CD4-positive, alpha-beta T cell treated with Interleukin-2 at 100 ng/mL for 4 hours (primary cell): ENCODE measurements at places on chromosomes 2 and 18.

- no peak for DNase-seq
Observed at GRCh38 chr18:8938817-8939216, 163.7 kb upstream of the NDUFV2 start.

DNA sequence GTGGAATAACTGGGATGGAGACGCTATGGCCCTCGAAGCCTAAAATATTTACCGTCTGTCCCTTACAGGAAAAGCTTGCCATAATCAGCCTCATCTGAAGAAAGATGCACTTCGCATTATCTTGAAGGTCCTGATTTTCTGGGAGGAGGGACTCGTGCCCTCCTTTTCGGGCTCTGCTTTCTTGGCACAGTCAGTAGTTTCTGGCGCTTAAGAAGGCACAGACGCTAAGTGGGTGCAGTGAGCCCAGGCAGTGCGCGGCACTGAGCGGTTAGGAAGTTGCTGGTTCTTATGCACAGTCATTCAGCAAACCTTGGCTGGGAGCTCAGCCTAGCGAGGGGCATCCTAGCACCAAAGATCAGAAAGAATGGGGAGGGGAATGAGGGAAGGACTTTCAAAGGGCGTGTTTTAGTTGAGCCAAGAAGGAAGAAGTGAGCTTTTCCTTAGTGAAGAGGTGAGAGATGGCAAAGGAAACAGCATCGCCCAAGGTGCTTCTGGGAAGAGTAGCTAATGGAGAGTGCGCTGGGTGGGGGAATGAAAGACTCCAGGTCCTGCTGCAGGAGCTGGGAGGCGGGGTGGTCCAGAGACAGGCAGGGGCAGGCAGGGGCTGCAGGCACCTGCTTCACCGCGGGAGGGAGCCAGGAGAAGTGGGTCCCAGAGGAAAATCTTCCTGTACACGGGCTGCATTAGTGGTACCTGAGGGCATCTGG, 64.1 kb downstream of the ZCCHC2 start:
- no peak for DNase-seq

GRCh38 chr18:21703241-21703820, 1.2 kb downstream of the ABHD3 start:
- peak; percentile 34 for DNase-seq

DNA sequence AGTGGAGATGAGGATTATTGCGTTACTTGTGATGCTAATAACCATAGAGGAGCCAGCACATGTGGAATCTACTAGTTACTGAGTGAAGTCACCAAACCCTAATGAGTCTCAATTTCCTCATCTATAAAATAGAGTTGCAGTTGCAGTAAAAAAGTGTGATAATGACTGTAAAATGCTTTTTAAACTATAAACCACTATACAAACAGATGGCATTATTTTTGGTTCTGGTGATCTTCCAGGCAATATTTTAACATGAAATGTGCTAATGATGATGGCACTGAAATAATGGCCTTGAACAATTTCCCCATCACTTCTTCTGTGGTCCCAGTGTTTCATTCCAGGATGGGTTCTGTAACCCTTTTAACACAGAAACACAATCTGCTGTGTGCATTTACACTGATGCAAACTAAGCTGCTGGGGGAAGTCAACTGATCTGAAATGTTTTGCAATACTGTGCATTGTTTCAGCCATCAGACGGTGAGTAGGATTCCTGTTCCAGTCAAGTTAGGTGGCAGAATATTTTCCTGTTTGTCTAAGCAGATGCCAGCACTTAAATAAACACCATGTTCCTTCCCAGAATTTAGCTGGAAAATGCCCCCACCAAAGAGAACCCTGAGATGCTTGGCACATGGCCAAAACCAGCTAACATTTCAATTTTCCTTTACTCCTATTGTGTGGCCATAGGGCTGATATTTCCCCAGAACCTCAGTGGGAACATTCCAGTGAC, 52.6 kb downstream of the TACR1 start:
- DNase-seq, result no peak

DNA sequence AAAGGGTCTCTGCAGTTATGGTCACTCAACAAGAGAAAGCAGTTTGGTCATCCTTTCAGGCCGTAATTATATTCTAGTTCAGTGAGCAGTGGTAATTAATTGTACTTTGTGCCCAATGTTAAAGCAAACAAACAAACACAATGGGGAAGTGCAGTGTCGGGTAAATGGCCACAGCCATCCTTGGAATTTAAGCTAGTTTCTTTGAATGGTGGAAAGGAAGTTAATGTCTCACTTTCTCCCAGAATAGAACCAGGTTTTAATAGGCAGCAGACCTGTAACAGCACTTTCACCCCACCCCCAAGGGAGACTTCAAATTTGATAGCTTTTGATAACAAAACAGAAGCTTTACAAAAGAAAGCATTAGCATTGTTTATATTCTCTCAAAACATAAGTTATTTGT, 20.0 kb upstream of the ITGAV start:
- DNase-seq, result no peak

DNA sequence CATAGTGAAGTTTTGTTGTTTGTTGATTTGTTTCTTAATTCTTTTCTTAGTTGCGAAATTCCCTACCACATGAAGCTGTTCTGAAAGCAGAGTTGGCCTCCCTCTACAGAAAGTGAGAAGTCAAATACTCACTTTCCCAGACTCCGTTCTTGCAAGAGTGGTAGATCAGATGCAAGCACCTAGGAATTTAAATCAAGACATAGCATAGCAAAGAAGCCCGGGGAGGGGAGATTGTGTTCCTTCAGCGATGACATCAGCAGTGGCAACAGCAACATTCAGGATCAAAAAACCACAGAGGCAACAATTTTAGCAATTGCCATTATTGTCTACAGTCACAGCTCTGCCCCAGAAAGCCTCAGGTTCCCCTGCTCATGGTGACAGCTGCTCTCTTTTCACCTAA, 580.0 kb downstream of the RNF144A start:
- DNase-seq, result no peak
